Activated naive CD4-positive, alpha-beta T cell treated with anti-CD3 and anti-CD28 coated beads for 36 hours (primary cell): ENCODE measurements at places on chromosomes 1 and 21.
A peak's percentile ranks its signal among the peaks of the same experiment; 100 is the strongest.

- no peaks in the 10 kb centered on the region for H3K36me3 ChIP-seq
- no peak overlapping the region for H3K27ac ChIP-seq
- DNase-seq: no peak
- H3K27me3 ChIP-seq: no peaks in the 10 kb centered on the region
- H3K4me1 ChIP-seq: no peaks in the 10 kb centered on the region
These were observed 24.0 kb downstream of the L1TD1 start for GRCh38 chr1:62218604-62219003.

DNA sequence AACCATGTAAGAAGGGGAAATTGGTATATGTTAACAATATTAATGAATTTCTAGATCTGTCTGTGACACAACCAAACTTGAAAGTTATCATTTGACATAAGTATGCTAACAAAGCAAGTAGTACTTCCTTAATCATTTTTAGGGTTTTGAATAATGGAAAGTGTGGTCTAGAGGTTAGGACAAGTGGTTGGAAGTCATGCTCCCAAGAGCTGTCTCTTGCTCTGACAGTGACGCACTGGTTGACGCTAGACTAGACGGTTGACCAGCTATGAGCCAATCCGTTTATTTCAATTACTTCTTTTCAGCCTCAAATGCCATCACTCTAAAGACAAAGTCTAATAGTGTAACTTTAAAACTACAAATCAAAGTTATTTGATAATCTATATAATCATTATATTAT, 20.7 kb upstream of the RGS1 start:
- no peaks in the 10 kb centered on the region for H3K36me3 ChIP-seq
- H3K4me1 ChIP-seq: peaks cover 37% of the 10 kb centered on the region
- H3K27me3 ChIP-seq: no peaks in the 10 kb centered on the region
- H3K4me3 ChIP-seq: no peak overlapping the region

- no peak overlapping the region for H3K4me3 ChIP-seq
- H3K36me3 ChIP-seq: no peaks in the 10 kb centered on the region
- DNase-seq: peak; percentile 5
- H3K4me1 ChIP-seq: no peaks in the 10 kb centered on the region
These were observed 86.5 kb downstream of the PSMG1 start for GRCh38 chr21:39096754-39097153.

DNA sequence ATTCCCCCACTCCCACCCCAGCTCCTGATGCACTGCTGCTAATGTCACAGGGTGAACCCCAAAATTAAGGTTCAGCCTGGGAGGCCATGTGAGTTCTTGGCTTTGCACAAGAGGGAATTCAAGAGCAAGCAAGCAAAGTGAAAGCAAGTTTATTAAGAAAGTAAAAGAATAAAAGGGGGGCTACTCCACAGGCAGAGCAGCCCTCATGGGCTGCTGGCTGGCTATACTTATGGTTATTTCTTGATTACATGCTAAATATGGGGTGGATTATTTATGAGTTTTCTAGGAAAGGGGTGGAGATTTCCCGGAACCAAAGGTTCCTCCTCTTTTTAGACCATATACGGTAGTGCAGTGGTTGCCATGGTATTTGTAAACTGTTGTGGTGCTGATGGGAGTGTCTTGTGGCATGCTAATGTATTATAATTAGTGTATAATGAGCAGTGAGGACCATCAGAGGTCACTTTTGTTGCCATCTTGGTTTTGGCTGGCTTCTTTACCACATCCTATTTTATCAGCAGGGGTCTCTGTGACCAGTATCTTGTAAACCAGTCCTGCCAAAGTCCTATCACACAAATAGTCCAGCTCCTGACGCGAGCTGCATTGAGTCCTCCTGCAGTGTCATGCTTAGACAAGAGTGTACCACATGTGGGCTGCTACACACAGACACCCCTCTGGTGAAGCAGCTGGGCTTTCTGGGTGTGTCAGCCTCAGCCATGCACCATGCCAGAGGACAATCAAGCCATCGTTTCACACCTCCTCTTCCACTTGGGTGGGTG, 46.4 kb upstream of the CSF1 start:
- DNase-seq: no peak
- no peaks in the 10 kb centered on the region for H3K36me3 ChIP-seq
- no peaks in the 10 kb centered on the region for H3K27me3 ChIP-seq
- peaks cover 3% of the 10 kb centered on the region for H3K4me1 ChIP-seq

- H3K27me3 ChIP-seq: no peaks in the 10 kb centered on the region
- DNase-seq: no peak
- H3K4me3 ChIP-seq: no peak overlapping the region
- H3K4me1 ChIP-seq: peaks cover 2% of the 10 kb centered on the region
These were observed 11.7 kb downstream of the CHIA start for GRCh38 chr1:111302374-111302773.

GRCh38 chr21:39115576-39116235, 67.5 kb downstream of the PSMG1 start:
- no peaks in the 10 kb centered on the region for H3K27me3 ChIP-seq
- H3K4me1 ChIP-seq: no peaks in the 10 kb centered on the region
- H3K27ac ChIP-seq: no peak overlapping the region
- H3K36me3 ChIP-seq: no peaks in the 10 kb centered on the region

DNA sequence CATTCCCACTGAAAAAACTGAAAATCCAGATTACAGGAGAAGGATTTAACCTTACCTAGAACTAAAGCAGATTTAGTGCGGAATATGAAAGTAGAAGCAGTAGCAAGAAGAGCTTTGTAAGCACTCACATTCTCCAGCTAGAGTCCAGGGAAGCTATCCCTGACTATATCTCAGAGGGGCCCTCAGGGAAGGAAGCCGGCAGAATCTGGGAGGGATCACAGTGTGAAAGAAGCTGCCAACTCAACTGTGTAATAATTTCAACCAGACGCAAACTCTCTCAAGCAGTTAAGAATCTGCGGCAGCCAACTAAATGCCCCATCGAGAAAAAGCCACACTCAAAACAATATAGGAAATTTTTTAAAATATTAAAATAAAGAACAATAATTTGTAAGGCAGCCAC, 163.8 kb downstream of the EIF4G3 start:
- H3K36me3 ChIP-seq: peaks cover 7% of the 10 kb centered on the region
- H3K4me1 ChIP-seq: no peaks in the 10 kb centered on the region
- H3K27me3 ChIP-seq: no peaks in the 10 kb centered on the region

DNA sequence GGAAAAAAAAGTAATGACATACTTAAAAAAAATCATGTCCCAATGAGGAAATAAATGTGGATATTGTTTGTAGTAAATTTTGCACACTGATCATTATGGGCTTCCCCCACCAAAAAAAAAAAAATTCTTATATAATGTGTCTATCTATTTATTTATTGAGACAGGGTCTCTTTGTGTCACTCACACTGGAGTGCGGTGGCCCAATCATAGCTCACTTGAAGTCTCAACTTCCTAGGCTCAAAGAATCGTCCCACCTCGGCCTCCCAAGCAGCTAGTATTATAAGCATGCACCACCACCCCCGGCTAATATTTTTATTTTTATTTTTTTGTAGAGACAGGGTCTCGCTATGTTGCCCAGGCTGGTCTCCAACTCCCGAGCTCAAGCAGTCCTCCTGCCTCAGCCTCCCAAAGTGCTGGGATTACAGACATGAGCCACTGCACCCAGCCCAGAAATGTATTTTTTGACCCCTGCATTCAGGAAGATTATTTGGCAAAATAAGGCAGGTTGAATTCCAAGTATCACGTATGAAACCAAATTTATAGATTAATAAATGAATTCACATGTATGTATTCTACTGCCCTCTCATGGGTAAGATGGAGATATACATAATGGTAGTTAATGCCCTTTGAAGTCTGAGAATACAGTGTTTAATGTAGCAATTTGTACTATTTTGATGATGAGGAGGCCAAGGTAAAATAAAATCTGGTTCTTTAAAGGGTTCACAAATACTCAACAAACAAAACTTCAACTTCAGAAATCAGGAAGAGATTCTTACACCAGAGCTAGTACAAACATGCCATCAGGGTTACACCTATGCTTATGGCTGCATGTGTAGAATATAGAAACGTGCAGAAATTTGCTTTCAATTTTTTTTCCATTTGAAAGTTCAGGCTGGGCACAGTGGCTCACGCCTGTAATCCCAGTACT, 1.4 kb upstream of the DENND2C start:
- DNase-seq: no peak
- H3K36me3 ChIP-seq: no peaks in the 10 kb centered on the region
- no peak overlapping the region for H3K27ac ChIP-seq
- peaks cover 1% of the 10 kb centered on the region for H3K27me3 ChIP-seq

- no peaks in the 10 kb centered on the region for H3K4me1 ChIP-seq
- no peak for DNase-seq
- H3K4me3 ChIP-seq: no peak overlapping the region
- peaks cover 10% of the 10 kb centered on the region for H3K27me3 ChIP-seq
These were observed 36.9 kb downstream of the SIM2 start for GRCh38 chr21:36735724-36736320.

DNA sequence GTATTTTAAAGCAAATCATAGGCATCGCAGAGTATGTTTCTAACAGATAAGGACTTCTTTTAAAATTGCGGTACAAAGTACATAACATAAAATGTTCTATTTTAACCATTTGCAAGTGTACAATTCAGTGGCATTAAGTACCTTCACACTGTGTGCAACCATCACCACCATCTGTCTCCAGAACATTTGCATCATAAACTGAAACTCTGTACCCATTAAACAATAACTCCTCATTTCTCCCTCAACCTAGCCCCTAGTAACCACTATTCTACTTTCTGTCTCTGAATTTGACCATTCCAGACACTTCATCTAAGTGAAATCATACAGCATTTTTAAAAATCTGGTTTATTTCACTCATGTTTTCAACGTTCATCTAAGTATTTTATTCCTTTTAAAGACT, 16.6 kb upstream of the ATF3 start:
- H3K4me3 ChIP-seq: no peak overlapping the region
- DNase-seq: no peak
- peaks cover 17% of the 10 kb centered on the region for H3K27me3 ChIP-seq
- no peak overlapping the region for H3K27ac ChIP-seq
- H3K4me1 ChIP-seq: peaks cover 21% of the 10 kb centered on the region

GRCh38 chr1:31976401-31976800, 37.3 kb upstream of the KHDRBS1 start:
- no peak overlapping the region for H3K27ac ChIP-seq
- DNase-seq: no peak
- peaks cover 11% of the 10 kb centered on the region for H3K4me1 ChIP-seq
- H3K27me3 ChIP-seq: no peaks in the 10 kb centered on the region

DNA sequence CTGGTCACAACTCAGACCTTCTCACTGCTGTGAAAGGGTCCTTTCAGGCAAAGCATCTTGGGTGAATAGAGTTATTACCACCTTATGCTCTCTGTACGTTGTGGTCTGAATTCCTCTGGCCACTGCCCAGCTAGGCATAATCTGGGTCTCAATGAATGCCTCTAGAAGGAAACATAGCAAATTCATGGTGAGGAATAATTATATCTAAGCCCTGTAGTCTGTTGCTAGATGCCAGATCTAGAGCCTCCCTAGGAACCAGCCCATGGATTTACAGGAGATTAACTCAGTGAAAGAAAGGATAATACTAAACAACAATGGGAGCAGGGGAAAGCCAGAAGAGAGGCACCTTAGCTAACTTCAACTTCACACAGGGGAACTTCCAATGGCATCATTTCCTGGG, 2.4 kb upstream of the COL11A1 start:
- H3K27ac ChIP-seq: no peak overlapping the region
- H3K36me3 ChIP-seq: no peaks in the 10 kb centered on the region
- no peak overlapping the region for H3K4me3 ChIP-seq
- peaks cover 30% of the 10 kb centered on the region for H3K27me3 ChIP-seq

DNA sequence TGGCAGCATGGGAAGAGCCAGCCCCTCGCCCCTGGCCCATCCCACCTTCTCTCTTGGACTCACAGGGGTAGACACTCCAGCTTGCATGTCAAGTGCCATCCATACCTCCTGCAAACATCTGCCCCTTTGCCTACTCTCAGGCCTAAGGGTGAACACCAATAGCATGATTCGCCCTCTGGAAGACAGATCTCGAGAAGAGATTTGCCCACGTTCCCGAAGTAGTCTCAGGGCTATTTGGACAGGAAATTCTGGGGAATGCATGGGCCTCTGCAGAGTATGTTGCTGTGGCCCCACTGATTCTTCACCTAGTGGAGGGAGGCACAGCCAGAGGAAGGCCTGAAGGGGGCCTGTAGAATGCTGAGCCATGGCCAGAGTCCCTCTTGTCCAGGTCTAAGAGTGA, 29.8 kb upstream of the DNASE2B start:
- H3K36me3 ChIP-seq: no peaks in the 10 kb centered on the region
- H3K4me1 ChIP-seq: peaks cover 5% of the 10 kb centered on the region

DNA sequence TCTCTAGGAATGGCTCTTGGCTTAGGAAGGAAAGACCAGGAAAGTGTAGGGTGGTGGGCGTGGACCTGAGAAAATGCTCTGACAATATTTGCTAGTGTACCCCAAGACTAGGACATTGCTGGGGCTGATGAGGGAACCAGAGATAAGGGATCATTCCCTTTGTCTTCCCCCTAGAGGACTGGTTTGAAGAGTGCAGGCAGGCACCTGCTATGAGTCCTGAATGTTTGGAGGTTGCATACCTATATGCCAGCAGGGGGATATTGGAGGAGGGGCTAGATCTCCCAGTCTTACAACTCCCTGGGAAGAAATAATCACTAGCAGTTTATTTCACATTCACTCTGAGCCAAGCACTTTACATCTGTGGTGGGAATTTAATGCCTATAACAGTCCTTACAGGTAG, 6.0 kb upstream of the BCL10 start:
- no peaks in the 10 kb centered on the region for H3K36me3 ChIP-seq
- peaks cover 11% of the 10 kb centered on the region for H3K4me1 ChIP-seq
- H3K4me3 ChIP-seq: no peak overlapping the region
- H3K27me3 ChIP-seq: no peaks in the 10 kb centered on the region
- DNase-seq: no peak
- no peak overlapping the region for H3K27ac ChIP-seq

DNA sequence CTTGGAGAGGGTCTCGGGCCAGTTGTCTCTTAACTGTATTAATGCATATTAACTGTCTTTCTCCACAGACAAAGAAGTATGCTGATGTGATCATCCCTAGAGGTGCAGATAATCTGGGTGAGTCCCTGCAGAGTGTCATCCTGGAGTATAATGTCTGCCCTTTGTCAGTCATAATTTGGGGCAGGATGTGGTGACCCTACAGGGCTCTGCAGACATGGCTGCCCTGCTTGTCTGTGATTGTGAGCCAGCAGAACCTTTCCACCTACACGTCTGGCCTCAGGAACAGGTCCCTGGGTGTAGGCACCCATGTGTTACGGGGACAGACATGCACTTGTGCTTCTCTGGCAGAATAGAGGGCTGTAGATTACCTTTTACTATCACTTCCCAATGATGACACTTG, 78.4 kb downstream of the UCK2 start:
- H3K4me3 ChIP-seq: no peak overlapping the region
- no peak for DNase-seq
- no peaks in the 10 kb centered on the region for H3K4me1 ChIP-seq
- H3K36me3 ChIP-seq: peaks cover 61% of the 10 kb centered on the region
- H3K27ac ChIP-seq: no peak overlapping the region

GRCh38 chr1:245129319-245130240, 25.2 kb upstream of the KIF26B start:
- no peak overlapping the region for H3K4me3 ChIP-seq
- no peak for DNase-seq
- H3K36me3 ChIP-seq: no peaks in the 10 kb centered on the region
- H3K4me1 ChIP-seq: no peaks in the 10 kb centered on the region
- peaks cover 33% of the 10 kb centered on the region for H3K27me3 ChIP-seq
